ENCODE measurements at places on chromosomes 3 and 15. TPM values are rescaled to one million over a fixed set of nuclear protein-coding genes. Genes with fewer than 3 reads are reported as not detected.

GOLGA8S gene
- total RNA-seq = not detected

GOLGA8Q gene
- 0.24 TPM for total RNA-seq

NFKBIZ gene
- 18.8 TPM for total RNA-seq

RBPMS2 gene
- total RNA-seq = not detected

CD200 gene
- 2.2 TPM for total RNA-seq

GTF2E1 gene
- 12.0 TPM for total RNA-seq

ALG3 gene
- total RNA-seq = 94.1 TPM

RTP1 gene
- total RNA-seq = not detected

CERS3 gene
- total RNA-seq = not detected

SLC28A2 gene
- not detected for total RNA-seq

SPRED1 gene
- total RNA-seq = 29.0 TPM

GOLGA8T gene
- total RNA-seq = not detected

TFRC gene
- 40.2 TPM for total RNA-seq

ROPN1 gene
- total RNA-seq = not detected

CX3CR1 gene
- 0.08 TPM for total RNA-seq

XXYLT1 gene
- total RNA-seq = 37.1 TPM

TEX9 gene
- total RNA-seq = 2.0 TPM

ITGB5 gene
- 137 TPM for total RNA-seq

ZNF770 gene
- 28.3 TPM for total RNA-seq

SPATA12 gene
- total RNA-seq = not detected

CA12 gene
- 10.3 TPM for total RNA-seq

CYP19A1 gene
- 0.08 TPM for total RNA-seq

LSMEM2 gene
- total RNA-seq = not detected

TTLL13 gene
- 0.08 TPM for total RNA-seq

EHHADH gene
- 4.1 TPM for total RNA-seq

SLC22A13 gene
- total RNA-seq = 1.6 TPM

CLDN11 gene
- total RNA-seq = 386 TPM

ADAMTS9 gene
- 34.4 TPM for total RNA-seq

CHRFAM7A gene
- not detected for total RNA-seq

PLA2G4F gene
- not detected for total RNA-seq

BCL2A1 gene
- 2.6 TPM for total RNA-seq

FES gene
- total RNA-seq = 16.2 TPM

OR5K1 gene
- total RNA-seq = not detected

TIMMDC1 gene
- 47.4 TPM for total RNA-seq

COPS2 gene
- 39.6 TPM for total RNA-seq

RYR3 gene
- not detected for total RNA-seq
